Tibial nerve (tissue), 4 donors: ENCODE measurements at places on chromosomes 1 and 21. TPM values are rescaled to one million over a fixed set of nuclear protein-coding genes. Genes with fewer than 3 reads are reported as not detected.

GRCh38 chr1:224637515-224637914 is 21.4 kb downstream of the CNIH3 start:
- no peaks in the 10 kb centered on the region for H3K27me3 ChIP-seq
- no peak overlapping the region for H3K27ac ChIP-seq
- no peak for DNase-seq
- no peaks in the 10 kb centered on the region for H3K4me1 ChIP-seq
- no peaks in the 10 kb centered on the region for H3K36me3 ChIP-seq
- H3K4me3 ChIP-seq, result no peak overlapping the region

The KRTAP19-1 gene
- total RNA-seq, result not detected

The LENEP gene
- total RNA-seq, result 1.5 TPM

The CIART gene
- 6.8 TPM for total RNA-seq

DNA sequence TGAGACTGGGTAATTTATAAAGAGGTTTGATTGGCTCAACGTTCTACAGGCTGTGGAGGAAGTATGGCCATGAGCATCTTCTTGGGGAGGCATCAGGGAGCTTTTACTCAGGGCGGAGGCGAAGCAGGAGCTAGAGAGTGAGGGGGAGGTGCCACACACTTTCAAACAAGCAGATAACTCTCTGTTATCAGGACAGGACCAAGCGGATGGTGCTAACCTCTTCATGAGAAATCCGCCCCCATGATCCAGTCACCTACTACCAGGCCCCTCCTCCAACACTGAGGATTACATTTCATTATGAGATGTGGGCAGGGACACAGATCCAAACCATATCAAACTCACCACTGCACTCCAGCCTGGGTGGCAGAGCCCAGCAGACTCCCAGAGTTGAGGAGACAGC is 11.5 kb upstream of the LRRC47 start:
- H3K27me3 ChIP-seq, result peaks cover 6% of the 10 kb centered on the region
- no peak overlapping the region for H3K27ac ChIP-seq
- H3K4me3 ChIP-seq, result no peak overlapping the region
- no peaks in the 10 kb centered on the region for H3K4me1 ChIP-seq
- DNase-seq, result no peak

GRCh38 chr1:29820401-29820800 is 584.1 kb downstream of the PTPRU start:
- H3K4me1 ChIP-seq, result no peaks in the 10 kb centered on the region
- H3K36me3 ChIP-seq, result no peaks in the 10 kb centered on the region
- no peak overlapping the region for H3K27ac ChIP-seq
- no peaks in the 10 kb centered on the region for H3K27me3 ChIP-seq
- no peak overlapping the region for H3K4me3 ChIP-seq
- no peak for DNase-seq

The FLG2 gene
- not detected for total RNA-seq

DNA sequence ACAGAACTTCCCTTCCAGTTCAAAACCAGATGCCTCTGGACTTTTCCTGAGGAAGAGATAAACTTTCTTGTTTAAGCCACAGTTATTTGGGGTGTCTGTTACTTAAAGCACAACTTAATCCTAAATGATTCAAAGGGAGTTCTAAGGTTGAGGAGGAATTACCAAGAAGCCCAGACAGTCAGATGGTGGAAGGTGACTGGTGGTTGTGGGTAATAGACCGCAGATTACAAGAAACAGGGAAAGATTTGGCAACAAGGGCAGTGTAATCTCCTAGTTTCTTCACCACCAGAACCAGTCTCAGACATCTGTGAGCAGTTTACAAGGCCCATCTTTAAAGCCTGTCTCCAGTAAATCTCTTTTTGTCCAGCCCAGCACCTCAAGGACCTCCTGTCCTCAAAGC is 130.1 kb upstream of the CTTNBP2NL start:
- H3K4me3 ChIP-seq, result no peak overlapping the region
- H3K27ac ChIP-seq, result peak overlapping the region; percentile 70
- H3K27me3 ChIP-seq, result no peaks in the 10 kb centered on the region
- DNase-seq, result no peak
- H3K4me1 ChIP-seq, result peaks cover 18% of the 10 kb centered on the region

The TFF2 gene
- not detected for total RNA-seq

GRCh38 chr1:179754041-179754624 is 11.0 kb downstream of the FAM163A start:
- no peaks in the 10 kb centered on the region for H3K36me3 ChIP-seq
- no peaks in the 10 kb centered on the region for H3K4me1 ChIP-seq
- DNase-seq, result no peak
- no peaks in the 10 kb centered on the region for H3K27me3 ChIP-seq
